ENCODE measurements at places on chromosomes 2 and 18.

DNA sequence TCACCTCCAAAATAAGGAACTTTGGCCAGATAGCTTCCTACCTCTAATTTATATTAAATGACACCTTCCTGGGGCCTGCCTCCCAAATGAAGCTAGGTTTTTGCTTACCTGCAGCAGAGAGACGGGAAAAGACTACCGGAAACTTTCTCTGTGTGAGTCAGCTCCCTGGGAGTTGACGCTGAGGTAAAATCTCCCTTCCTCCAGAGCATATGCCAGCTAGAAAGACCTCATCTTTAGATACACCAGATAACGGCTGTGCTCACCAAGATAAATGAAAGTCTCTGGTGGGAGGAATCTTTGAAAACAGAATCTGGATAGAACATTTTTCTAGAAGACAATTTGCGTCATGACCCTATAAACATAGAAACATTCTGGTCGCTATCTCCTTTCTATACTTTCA lies 99.7 kb upstream of the RFX8 start:
- no peak for DNase-seq

- DNase-seq = no peak
Observed at GRCh38 chr2:68426848-68427579, 40.1 kb downstream of the FBXO48 start.

- DNase-seq = no peak
Observed at GRCh38 chr2:64329848-64330247, 124.1 kb upstream of the LGALSL start.

DNA sequence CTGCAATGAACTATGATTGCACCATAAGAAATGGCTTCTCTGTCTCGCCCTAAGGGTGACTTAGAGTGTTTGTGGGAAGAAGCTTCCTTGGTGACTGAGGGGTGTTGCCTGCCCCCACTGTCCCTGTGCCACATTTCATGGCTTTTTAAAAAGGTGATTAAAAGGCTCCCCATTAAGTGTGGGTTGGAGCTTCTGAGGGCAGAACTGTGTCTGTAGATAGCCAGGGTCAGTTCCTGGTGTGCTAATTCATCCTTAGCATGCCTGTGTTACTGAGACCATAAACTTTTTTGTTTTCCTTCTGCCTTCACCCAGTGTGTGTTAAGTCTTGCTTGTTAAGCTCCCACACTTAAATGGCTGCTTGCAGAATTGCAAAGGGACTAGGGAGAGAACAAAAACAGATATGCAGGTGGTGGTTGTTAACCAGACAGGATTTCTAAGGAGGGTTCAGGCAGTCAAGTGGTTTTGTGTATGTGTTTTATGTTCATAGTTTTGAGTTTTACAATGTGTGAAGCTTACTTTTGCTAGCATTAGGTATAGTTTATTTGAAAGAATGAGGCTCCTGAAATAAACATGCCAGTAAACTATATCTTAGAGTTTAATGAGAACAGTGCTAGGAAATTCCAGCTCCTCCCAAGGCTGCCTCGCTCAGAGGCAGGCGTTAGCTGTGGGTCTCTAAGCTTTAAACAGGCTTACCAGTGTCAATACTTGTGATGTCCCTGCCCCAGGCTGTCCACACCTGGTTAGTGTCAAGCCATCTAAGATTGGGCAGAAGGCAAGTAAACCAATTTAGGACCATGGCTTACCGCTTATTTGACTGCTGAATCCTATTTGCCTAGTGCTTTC lies 14.5 kb downstream of the CERS6 start:
- DNase-seq = no peak

- DNase-seq = no peak
Observed at GRCh38 chr2:216004697-216005283, 8.6 kb downstream of the MREG start.

GRCh38 chr2:236236559-236237452 lies 27.4 kb downstream of the ASB18 start:
- no peak for DNase-seq

DNA sequence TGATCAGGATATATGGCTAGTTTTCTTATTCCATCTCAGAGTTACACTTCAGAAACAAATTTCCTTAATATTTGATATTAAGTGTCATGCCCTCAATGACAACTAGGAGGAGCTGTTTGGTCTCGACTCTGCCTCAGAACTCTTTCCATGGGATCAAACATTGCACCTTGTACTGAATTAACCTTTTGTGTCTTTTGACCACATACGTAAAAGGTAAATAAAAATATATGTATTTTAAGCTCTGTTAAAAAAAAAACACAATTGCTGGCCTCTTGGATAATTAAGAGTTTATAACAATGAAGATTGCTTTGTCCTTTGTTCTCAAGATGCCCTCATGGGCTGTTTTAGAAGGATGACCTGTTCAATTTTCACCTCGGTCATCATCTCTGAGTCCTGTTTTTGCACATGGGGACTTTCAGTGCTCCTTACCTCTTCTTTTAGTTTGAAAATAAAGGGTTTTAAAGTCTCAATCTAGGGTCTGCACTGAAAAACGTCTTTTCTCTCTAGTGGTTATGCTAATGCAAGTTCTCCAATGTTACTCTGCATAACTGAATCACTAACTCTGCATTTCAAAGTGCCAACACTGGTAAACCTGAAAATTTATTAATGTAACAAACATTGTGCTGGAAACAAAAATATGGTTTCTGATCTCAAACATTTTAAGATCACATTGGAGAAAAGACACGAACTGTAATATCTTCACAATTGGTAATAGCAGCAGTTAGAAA lies 18.8 kb upstream of the FN1 start:
- peak; percentile 48 for DNase-seq

DNA sequence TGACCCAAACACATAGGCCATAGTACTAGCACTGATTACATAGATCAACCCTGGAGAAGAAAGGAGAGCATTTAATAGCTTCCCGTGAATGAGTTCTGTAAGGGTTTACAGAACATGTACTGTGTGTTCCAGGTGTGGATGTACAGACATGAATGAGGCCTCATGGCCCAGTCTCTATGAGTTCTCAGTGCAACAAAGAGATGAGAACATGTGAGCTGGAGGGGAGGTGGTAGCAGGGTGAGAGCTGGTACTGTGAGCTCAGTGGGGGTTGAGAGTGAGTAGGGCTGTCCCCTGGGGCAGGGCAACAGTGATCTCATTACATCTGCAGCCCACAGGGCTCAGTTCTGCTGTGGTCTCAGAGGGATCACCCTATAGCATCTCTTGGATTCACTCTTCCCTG lies 42.6 kb upstream of the SPRED2 start:
- no peak for DNase-seq

GRCh38 chr18:46588971-46589660 lies 67.9 kb downstream of the LOXHD1 start:
- DNase-seq = no peak
